ENCODE measurements at places on chromosomes 4 and X.
A peak's percentile ranks its signal among the peaks of the same experiment; 100 is the strongest.

GRCh38 chr4:139256349-139256748 is 23.7 kb downstream of the MGARP start:
- no peak for DNase-seq

- no peak for DNase-seq
These were observed 3.5 kb upstream of the UGT2A2 start for GRCh38 chr4:69642961-69643360.

GRCh38 chr4:38671592-38671940 is 7.6 kb downstream of the KLF3 start:
- DNase-seq: no peak

DNA sequence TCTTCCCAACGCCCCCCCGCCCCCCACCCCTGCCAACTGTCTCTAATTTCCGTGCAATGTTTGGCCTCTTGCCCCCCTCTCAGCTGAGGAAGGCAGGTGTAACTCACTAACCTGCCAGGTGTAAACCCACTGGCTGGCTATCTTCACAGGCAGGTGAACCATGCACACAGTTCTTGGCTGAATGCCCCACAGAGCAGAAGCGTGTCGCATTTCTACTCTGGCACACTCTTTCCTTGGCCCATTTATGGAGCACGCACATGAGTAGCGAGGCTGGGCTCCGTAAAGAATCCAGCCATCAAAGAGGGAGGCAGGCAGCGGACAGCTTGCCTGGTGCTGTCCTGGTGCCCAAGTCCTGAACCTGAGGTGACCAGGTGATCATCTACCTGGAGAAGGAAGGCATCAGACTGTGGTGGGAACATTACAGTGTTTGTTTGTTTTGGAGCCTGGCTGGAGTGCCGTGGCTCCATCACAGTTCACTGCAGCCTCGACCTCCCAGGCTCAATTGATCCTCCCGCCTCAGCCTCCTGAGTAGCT is 39.2 kb upstream of the CRMP1 start:
- DNase-seq: no peak

DNA sequence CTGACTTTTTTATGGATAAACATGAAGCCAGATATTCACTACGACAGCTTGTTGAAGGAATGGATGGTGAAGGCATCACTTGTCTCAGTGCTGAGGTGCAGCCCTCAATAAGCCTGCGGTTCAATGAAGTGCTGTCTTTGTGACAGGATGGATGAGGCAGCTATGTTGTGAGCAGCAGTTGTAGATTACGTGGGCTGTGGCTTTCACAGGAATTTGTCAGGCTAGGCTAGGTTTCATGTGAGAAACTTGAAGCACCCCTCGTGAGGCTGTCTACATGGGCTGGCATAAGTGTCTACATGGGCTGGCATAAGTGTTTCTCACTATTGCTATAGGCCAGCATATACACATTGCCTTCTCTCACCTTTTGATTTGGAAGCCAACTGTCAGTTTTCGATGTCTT is 1050.0 kb downstream of the ADGRL3 start:
- no peak for DNase-seq

GRCh38 chrX:41118156-41118555 is 32.9 kb downstream of the USP9X start:
- no peak for DNase-seq

- no peak for DNase-seq
These were observed 39.4 kb downstream of the PPM1K start for GRCh38 chr4:88244816-88245579.

GRCh38 chrX:826448-826847 is 195.9 kb downstream of the SHOX start:
- peak; percentile 32 for DNase-seq

GRCh38 chr4:145557720-145558119 is 61.5 kb upstream of the MMAA start:
- DNase-seq: peak; percentile 42

DNA sequence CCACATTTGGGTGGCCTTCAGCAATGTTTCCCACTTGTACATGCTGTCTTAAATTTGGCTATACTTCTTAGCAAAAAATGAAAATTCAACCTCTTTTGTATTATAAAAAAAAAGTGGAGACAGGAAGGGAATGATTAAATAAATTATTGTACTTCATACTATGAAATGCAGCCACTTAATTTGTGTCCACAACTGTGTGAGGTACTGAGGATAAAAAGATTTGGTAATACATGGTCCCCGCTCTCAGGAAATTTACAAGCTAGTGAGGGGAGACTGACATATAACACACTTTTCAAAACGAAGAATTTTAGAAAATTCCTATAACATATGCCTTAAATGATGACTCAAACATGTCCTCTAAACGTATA is 105.0 kb downstream of the HNRNPD start:
- DNase-seq: no peak

GRCh38 chr4:71189471-71189870 is 149.3 kb upstream of the SLC4A4 start:
- DNase-seq: peak; percentile 14

DNA sequence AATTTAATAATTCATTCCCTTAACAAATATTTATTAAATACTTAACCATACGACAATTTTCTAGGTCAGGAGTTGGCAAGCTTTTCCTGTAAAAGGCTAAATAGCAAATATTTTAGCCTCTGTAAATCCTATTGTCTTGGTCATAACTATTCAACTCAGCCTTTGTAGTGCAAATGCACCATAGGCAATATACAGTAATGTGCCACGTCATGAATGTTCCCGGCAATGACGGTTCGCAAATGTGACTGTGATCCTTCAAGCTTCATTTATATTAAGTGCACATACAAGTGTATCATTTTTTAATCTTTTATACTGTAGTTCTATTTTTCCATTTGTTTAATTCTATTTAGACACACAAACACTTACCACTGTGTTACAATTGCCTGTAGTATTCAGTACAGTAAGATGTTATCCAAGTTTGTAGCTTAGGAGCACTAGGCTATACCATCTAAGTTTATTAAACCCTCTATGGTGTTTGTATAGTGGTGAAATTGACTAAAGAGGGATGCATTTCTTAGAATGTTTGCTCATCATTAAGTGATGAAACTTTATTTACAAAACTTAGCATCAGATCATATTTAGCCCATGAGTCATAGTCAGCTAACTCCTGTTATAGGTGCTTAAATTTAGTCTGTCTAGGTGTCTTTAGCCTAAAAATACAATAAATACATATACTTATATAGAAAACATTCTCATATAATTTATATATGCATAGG is 553.6 kb downstream of the STPG2 start:
- DNase-seq: no peak

DNA sequence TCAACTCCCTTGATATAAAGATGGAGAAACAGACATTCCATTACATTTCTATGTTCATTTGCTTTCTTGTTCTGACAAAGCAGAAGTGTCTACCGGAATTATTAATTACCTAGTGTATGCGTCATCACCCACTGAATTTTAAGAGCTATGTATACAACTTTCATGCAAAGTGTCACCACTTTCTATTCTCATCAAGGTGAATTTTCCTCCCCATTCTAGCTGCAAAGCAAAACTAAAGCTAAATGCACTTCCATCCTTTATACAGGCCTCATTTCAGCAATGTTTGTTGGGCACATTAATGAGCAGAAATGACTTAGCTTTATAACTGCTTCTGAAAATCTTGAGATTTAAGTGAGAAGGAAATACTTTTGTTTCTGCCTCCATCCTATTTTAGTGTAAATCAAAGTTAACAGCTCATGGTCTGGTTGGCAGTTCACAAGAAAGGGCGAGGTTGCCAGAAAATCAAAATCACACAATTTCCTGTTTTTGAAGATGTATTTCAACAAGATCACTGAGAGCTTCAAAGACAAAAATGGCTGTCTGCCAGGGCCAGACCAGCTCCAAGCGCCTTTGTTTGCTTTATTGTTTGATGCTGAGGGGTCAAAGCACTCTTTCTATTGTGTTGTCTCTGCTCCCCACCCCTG is 7.2 kb upstream of the FAM9C start:
- DNase-seq: no peak

DNA sequence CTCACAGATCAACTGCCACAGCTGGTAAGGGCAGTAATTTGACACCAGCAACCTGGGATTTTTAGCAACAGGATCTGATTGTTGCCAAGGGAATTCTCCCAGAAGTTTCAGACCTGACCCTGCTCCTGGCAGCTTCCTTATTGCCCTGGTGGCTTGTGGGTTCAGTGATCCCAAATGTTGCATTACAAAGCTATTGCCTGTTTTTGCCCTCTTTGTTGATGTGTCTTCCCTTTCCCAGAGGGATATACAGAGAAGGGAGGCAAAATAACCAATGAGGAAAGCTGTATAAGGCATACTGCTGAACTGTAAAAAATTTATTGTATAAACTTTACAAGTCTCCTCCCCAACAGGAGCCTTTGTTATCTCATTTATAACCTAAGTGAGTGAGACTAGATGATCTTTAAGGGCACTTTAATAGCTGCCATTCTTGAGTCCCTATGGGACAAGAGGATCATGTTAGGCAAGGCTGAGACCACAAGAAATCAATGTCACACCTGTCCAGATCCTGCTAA is 22.2 kb downstream of the VSIG4 start:
- no peak for DNase-seq

DNA sequence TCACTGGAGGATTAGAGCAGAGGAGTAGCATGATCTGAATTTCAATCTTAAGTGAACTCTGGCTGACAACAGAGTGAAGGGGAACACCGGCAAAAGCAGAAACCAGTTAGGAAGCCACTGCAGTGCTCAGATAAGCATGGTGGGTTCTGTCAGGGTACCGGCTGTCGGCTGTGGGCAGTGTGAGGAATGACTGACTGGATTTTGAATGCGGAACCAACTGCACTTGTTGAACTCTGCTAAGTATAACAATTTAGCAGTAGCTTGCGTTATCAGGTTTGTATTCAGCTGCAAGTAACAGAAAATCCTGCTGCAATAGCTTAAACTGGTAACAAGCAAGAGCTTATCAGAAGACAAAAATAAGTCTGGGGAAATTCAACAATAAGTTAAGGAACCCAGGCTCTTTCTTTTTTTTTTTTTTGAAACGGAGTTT is 5.2 kb downstream of the HTT start:
- DNase-seq: no peak

GRCh38 chr4:41994461-41994985 is 4.2 kb downstream of the SLC30A9 start:
- no peak for DNase-seq

DNA sequence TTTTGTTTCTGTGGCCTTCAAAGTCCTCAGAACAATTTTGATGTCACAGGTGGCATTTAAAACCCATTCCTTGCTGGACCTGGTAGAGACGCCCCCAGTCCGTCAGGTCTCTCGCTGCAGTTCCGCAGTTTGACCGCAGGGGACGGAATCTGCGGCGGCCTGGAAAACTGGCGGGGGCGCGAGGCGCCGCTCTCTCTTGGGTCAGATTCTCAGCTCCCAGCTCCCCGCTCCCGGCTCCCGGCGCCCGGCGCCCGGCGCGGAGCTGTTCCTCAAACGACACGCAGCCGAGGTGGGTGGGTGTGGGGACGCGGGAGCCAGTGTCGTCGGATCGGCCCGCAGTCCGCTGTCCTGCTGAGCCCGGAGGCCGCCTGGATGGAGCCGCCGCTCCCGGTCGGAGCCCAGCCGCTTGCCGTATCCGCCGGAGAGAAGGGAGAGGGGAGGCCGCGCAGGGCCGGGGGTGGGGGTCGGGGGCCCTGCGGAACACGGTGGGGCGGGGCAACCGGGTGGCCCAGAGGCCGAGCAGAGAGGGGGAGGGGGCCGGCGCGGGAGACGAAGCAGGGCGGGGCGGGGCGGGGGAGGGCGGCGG is at the start of gene OCRL:
Gene OCRL, plus strand, starts transcription at position 192 of the 586 bp plus-strand sequence. Its CDS starts 181 bp downstream, at position 373.
- peak; percentile 11 for DNase-seq

DNA sequence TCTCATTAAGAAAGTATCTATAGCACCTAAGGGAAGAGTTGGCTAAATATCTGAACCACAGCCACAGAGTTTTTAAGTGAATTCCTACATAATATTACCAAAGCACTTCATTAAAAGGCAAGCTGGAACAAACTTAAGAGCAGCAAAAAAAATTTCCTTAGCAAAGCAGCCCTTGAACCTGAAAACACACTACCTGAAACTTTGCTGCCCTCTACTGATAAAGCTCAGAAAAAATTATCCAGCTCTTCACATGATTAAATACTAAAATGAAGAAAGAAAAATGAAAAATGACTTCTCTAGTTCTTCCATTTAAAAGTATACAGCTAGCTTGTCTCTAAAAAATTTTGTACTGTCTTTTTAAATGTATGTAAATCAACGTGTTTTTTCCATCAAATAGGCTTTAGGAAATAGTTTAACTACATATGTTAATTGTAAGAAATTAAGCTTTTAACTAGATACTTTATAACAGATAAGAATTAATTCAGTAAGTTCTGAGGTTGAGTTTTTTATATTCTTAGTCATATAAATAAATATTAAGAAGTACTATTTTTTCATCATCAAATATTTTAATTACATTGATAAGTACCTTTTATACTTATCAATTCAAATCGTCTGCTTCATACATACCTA is 156.1 kb downstream of the STPG2 start:
- no peak for DNase-seq

GRCh38 chr4:21742326-21742725 is 206.2 kb downstream of the KCNIP4 start:
- no peak for DNase-seq

DNA sequence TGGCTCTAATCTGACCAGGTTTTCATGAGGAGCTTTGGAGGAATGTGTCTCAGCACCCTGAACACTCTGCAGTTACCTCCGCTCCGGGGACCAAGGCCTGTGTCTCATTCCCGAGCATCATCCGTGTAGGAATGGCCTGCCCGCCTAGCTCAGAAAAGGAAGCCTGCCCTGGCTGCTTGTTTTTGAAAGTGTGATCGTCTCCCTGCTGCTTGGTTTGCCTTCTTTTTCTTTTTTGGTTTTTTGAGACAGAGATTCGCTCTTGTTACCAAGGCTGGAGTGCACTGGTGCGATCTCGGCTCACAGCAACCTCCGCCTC is 73.3 kb downstream of the CRLF2 start:
- no peak for DNase-seq

- no peak for DNase-seq
These were observed 24.8 kb downstream of the ZFYVE28 start for GRCh38 chr4:2393353-2394270.

- DNase-seq: no peak
These were observed 388.3 kb downstream of the ADAM29 start for GRCh38 chr4:175306436-175306835.

DNA sequence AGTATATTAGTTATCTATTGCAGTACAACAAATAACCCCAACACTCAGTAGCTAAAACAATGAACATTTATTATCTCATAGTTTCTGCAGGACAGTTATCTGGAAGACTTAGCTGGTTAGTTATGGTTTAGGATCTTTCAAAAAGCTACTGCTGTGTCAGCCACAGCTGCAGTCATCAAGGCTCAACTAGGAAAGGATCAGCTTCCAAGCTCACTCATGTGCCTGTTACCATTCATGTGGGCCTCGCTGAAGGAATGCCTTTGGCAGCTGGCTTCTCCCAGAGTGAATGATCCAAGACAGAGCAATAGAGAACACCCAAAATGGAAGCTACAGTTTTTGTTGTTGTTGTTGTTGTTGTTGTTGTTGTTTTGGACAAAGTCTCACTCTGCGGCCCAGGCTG is 13.5 kb upstream of the PRSS48 start:
- no peak for DNase-seq
